ENCODE measurements at places on chromosomes 3 and 15.

DNA sequence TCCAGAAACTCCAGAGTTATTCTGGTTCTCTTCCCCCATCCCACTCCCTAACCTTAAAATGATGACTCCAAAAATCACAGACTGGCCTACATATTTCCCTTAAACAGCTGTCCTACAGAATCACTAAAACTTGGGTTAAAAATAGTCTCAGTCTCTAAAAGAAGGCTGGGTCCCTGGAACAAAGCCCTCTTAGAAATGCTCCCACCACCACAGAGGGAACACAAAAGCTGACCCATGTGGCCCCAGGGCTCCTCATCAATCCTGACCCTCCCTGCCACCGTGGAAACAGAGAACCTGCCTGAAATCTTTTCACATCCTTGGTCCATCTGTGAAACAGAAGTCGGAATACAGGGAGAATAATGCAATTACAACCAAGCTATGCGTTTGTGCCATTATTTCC, 55.7 kb upstream of the DCLK3 start:
- DNase-seq = no peak
- H3K27me3 ChIP-seq = peaks cover 8% of the 10 kb centered on the region
- H3K27ac ChIP-seq = no peak overlapping the region
- H3K36me3 ChIP-seq = peaks cover 3% of the 10 kb centered on the region

DNA sequence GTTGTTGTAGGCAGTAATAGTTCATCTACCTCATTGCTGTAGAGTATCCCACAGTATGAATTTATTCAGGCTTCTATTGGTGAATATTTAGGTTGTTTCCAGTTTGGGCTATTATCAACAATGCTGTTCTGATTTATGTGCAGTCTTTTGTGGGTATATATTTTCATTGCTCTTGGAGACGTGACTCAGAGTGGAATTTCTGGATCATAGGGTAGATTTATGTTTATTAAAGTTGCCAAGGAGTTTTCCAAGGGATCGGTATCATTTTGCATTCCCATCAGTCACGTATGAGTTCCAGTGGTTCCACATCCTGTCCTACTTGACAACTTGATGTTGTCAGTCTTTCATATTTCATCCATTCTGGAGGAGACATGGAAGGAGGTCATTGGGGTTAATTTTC, 8.4 kb upstream of the HRH1 start:
- peak overlapping the region; percentile 88 for H3K27ac ChIP-seq
- no peaks in the 10 kb centered on the region for H3K27me3 ChIP-seq
- no peaks in the 10 kb centered on the region for H3K36me3 ChIP-seq
- DNase-seq = no peak

DNA sequence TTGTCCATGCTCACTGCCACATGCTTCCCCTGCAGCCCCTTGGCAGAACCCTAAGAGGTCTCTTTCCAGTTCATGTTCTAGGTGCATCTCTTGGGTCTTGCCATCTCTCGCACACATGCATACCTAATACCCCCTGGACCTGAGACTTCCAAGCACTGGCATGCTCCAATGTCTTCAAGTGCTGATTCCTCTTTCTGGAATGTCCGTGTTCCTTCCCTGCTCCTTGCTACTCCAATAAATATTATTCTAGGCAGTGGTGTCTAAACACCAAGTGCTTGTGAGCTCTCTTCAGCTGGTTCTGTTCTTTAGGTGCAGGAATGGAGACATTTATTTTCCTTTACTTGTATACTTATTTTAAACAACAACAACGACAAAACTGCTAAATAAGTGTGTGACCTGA, 370.1 kb downstream of the LPP start:
- H3K27ac ChIP-seq = peak overlapping the region; percentile 34
- no peak overlapping the region for H3K4me3 ChIP-seq
- H3K4me1 ChIP-seq = peaks cover 84% of the 10 kb centered on the region
- H3K27me3 ChIP-seq = no peaks in the 10 kb centered on the region
- no peak for DNase-seq

- peaks cover 55% of the 10 kb centered on the region for H3K4me1 ChIP-seq
- H3K4me3 ChIP-seq = peak within 1 kb of the TSS; percentile 87
- peaks cover 1% of the 10 kb centered on the region for H3K36me3 ChIP-seq
- peak within 1 kb of the TSS; percentile 70 for H3K27ac ChIP-seq
Measured at GRCh38 chr15:74781431-74782258, at the start of gene CSK. CSK (plus strand) TSS chr15:74782080; CDS start chr15:74798298, 16,218 bp downstream.

- no peak overlapping the region for H3K27ac ChIP-seq
- DNase-seq = no peak
- peaks cover 2% of the 10 kb centered on the region for H3K36me3 ChIP-seq
- no peak overlapping the region for H3K4me3 ChIP-seq
Measured at GRCh38 chr3:31254483-31254882, 278.2 kb upstream of the STT3B start.

- H3K27ac ChIP-seq = no peak overlapping the region
- H3K4me3 ChIP-seq = no peak overlapping the region
- peaks cover 20% of the 10 kb centered on the region for H3K27me3 ChIP-seq
- no peaks in the 10 kb centered on the region for H3K36me3 ChIP-seq
- DNase-seq = no peak
Measured at GRCh38 chr15:51403072-51403878, 61.8 kb downstream of the GLDN start.

DNA sequence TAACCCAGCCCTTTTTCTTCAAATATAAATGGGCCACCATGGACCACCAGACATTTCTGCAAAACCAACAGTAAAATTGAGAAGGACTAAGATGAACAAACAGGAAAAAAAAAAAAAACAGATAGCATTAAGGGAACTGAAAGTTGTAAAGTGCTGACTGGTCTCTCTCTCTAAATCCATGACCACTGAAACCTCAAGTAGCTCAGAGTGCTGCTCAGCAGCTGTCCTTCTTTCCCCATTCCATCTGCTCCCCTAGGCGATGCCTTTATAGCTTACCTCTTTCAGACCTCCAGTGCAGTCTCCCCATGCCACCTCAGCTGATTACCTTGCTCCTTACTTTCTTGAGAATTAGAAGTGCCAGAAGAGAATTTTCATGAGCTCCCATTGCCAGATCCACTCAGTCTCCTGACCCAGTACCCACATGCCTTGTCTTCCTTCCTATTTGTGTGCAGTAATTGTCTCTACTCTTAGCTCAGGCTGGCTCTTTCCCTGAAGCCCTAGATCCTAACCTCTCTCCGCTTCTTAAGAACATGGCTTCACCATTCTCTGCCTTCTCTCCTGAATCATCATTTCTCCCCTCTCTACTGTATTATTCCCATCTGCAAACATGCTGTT, 23.9 kb upstream of the XIRP1 start:
- H3K36me3 ChIP-seq = no peaks in the 10 kb centered on the region
- peaks cover 35% of the 10 kb centered on the region for H3K27me3 ChIP-seq
- H3K27ac ChIP-seq = no peak overlapping the region
- no peaks in the 10 kb centered on the region for H3K4me1 ChIP-seq
- H3K4me3 ChIP-seq = no peak overlapping the region

Measured in chondrocyte (in vitro differentiated cells).